Renal pelvis (tissue), 12 donors: ENCODE measurements at places on chromosomes 5 and 9.

- DNase-seq: no peak
Observed at GRCh38 chr5:113166261-113166660, 189.7 kb downstream of the DCP2 start.

DNA sequence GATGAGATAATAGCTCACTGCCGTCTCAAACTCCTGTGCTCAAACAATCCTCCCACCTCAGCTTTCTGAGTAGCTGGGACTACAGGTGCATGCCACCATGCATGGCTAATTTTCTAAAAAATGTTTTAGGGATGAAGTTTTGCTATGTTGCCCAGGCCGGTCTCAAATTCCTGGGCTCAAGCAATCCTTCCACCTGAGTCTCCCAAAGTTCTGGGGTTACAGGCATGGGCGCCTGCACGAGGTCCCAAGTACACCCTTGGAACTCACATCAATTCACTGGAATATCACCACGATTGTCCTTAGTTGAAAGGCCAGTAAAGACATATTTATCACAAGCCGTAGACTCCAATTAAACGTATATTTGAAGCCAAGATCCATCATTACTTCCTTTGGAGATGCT is 184.6 kb downstream of the IRX1 start:
- DNase-seq: no peak

DNA sequence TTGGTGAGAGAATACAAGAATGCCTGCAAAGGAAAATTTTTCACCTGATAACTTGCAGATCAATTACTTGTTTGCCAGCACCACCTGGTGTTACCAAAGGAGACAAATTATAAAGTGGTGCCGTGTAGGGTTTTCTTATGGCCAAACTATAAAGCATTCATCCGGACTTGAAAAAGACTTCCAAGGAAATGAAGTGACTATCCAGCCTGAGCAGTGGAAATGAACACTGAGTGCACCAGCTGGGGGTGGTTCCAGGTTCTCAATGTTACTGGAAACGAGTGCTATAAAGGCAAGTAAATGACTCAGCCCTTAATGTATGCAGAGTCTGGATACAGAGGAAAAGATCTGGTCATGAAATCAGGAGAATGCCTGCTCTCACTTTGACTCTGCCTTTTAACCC is 113.1 kb downstream of the DNAH5 start:
- DNase-seq: no peak

GRCh38 chr9:129879991-129880653 is 44.9 kb downstream of the USP20 start:
- no peak for DNase-seq

GRCh38 chr5:10578293-10578665 is 14.4 kb downstream of the ANKRD33B start:
- DNase-seq: no peak

GRCh38 chr5:180632768-180633167 is 16.6 kb downstream of the FLT4 start:
- DNase-seq: no peak
